Bronchial epithelial cell (primary cell): ENCODE measurements at places on chromosomes 12 and 14.

DNA sequence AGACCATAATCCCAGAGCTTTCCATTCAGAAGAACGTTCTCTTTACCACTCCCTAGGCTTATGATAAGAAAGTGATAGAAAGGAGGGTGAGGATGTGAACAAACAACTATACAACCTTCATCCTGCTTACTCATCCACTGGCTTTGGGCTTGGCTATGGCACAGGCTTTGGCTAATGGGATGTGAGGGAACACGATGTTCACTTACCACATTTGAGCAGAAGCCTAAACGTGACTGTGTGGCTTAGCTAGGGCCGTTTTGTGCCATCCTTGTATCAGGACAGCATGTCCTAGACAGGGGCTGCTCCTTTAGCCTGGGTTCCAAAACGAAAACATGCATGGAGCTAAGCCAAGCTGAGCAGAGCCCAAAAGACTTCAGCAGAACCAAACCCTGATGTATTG, 118.6 kb upstream of the CCDC175 start:
- DNase-seq: peak; percentile 16

GRCh38 chr12:30286345-30286926, 409.2 kb downstream of the IPO8 start:
- DNase-seq: peak; percentile 55

GRCh38 chr12:108191938-108192337, 62.9 kb downstream of the WSCD2 start:
- no peak for DNase-seq

GRCh38 chr12:7072554-7072953, 12.0 kb downstream of the C1S start:
- DNase-seq: no peak

GRCh38 chr12:33438851-33439586, 600 bp downstream of the SYT10 start:
- DNase-seq: no peak
